ENCODE measurements at places on chromosomes 5 and 9. TPM values are rescaled to one million over a fixed set of nuclear protein-coding genes. Genes with fewer than 3 reads are reported as not detected.

DNA sequence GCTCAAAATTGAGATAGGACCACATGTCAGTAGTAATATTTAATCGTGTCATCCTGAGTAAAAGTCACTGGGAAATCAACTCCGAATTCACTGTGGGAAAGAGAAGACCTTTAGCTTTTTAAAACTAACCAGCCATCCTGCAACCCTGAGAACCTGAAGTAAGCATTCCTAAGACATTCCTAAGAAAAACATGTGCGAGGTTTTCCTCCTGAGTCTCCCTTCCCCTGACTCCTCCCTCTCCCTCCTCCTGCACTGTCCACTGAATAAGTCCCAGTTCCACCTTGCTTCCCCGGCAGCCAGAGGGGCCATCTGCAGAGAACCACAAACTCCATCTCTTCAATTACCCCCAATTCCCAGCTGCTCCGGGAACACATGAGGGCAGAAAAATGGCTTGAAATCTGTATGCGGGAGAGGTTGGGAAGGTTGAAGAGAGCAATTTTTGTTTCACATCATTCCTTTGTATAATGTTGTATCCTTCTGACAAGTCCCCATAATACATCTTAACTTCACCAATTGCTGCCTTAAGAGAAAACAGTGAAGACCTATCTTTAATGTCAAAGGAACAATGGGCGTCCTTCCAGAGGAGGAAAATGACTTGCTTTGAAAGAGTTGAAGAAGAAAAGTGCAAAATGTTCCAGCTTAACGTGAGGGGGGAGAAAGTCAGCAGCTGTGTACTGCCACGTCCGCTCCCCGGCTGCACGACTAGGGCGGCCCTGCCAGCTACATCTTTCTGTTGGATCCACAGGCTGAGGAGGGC lies 186.3 kb downstream of the ZNF462 start:
- DNase-seq: no peak

- no peak for DNase-seq
Measured at GRCh38 chr5:73655521-73656160, 29.6 kb downstream of the ARHGEF28 start.

DNA sequence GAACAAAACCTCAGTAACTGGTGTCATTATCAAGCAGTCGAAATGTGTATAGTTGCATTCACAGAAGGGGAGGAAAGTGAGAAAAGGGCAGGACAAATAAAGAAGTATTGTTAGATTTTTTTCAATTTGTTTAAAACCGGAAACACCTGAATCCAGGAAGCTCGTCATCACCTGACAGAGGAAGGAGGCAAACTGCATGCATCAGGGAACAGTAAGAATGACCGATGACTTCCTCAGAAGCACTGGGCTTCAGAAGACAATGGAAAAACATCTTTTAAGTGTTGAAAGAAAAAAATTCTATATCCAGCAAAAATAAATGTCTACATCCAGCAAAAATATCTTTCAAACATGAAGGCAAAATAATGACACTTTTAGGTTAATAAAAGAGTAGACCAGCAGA lies 29.5 kb downstream of the PLEKHG4B start:
- no peak for DNase-seq

The ANKRD18A gene
- total RNA-seq: not detected

The PTGER4 gene
- total RNA-seq: 323 TPM

The SPOCK1 gene
- total RNA-seq: under 0.01 TPM

The SSBP2 gene
- total RNA-seq: 141 TPM

The PCDHB14 gene
- total RNA-seq: under 0.01 TPM

The SPATA31A3 gene
- not detected for total RNA-seq
